ENCODE measurements at places on chromosomes 1 and 21. TPM values are rescaled to one million over a fixed set of nuclear protein-coding genes. Genes with fewer than 3 reads are reported as not detected.

DNA sequence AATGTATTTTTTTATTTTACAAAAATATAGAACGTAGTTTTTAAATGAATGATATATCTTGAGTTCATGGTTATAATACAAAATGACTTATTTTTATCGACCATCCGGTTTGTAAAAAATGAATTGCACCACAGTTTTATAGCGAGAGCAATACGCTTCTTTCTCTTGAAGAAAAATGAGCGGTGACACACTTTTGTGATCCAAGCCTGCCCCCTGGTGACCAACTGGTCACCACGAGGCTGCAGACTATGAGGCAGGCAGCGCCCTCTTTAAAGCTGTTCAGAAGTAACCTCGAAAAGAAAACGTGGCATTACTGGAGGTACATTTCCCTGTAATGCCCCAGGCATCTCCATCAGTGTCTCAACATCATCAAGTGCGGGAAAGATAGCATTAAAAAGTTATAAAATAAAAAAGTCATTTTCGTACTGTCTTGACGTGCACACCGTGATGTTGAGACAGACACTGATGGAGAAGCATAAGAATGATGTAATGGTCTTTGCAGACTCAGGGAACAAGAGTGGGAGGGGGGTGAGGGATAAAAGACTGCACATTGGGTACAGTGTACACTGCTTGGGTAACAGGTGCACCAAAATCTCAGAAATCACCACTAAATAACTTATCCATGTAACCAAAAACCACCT lies 734.2 kb upstream of the ADAMTS5 start:
- H3K36me3 ChIP-seq = no peaks in the 10 kb centered on the region
- no peaks in the 10 kb centered on the region for H3K4me1 ChIP-seq
- no peaks in the 10 kb centered on the region for H3K27me3 ChIP-seq
- no peak overlapping the region for H3K4me3 ChIP-seq
- H3K27ac ChIP-seq = no peak overlapping the region

- no peak overlapping the region for H3K27ac ChIP-seq
- H3K4me1 ChIP-seq = no peaks in the 10 kb centered on the region
- no peaks in the 10 kb centered on the region for H3K27me3 ChIP-seq
- DNase-seq = no peak
- no peak overlapping the region for H3K4me3 ChIP-seq
- H3K36me3 ChIP-seq = no peaks in the 10 kb centered on the region
Observed at GRCh38 chr1:151705753-151706463, 10.7 kb downstream of the CELF3 start.

DNA sequence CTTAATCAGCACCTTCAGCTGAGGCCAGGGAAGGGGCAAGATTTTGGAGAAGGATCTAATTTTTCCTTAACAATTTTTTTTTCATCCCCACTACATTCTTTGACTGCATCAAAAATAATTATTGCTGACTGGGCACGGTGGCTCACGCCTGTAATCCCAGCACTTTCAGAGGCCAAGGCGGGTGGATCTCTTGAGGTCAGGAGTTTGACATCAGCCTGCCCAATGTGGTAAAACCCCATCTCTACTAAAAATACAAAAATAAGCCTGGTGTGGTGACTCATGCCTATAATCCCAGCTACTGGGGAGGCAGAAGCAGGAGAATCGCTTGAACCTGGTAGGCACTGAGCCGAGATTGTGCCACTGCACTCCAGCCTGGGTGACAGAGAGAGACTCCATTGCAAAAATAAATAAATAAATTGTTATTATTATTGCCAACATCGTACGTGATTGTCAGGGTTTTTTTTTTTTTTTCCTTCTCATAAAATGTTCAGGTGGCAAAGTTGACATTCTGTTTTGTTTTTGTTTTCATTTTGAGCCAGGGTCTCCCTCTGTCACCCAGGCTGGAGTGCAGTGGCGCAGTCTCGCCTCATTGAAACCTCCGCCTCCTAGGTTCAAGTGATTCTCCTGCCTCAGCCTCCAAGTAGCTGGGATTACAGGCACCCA lies 37.3 kb upstream of the MORC3 start:
- H3K27ac ChIP-seq = no peak overlapping the region
- peaks cover 13% of the 10 kb centered on the region for H3K36me3 ChIP-seq
- DNase-seq = no peak
- no peak overlapping the region for H3K4me3 ChIP-seq

- no peak for DNase-seq
- no peak overlapping the region for H3K27ac ChIP-seq
- H3K4me3 ChIP-seq = no peak overlapping the region
- no peaks in the 10 kb centered on the region for H3K4me1 ChIP-seq
- H3K36me3 ChIP-seq = no peaks in the 10 kb centered on the region
Observed at GRCh38 chr1:46479744-46480350, 9.8 kb upstream of the DMBX1 start.

DNA sequence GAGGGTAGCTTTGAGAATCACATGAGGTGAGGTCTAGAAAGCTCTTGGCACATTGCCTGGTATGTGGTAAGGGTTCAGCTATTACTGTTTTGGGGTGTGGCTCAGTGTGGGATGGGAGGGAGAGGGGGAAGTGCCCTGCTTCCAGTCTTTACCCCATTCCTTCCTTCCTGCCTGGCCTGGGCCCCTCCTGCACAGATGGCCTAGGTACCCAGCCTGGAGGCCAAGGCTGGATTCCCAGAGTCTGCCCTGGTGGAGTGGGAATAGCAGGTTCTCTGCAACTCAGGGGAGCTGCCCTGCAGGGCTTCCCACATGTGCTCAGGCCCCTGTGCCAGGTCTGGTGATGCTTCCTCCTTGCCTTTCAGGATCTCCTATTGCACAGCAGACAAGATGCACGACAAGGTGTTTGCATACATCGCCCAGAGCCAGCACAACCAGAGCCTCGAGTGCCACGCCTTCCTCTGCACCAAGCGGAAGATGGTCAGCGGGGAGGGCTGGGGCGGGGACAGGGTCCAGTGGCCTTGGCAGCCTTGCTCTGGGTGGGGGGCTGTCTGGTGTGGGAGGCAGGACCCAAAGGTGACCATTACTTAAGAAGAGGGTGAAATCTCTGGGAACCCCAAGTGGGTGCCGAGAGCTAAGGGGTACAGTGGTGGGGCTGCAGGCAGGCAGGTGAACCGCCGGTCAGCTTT lies 13.5 kb downstream of the LDLRAP1 start:
- no peak overlapping the region for H3K27ac ChIP-seq
- H3K4me1 ChIP-seq = no peaks in the 10 kb centered on the region

DNA sequence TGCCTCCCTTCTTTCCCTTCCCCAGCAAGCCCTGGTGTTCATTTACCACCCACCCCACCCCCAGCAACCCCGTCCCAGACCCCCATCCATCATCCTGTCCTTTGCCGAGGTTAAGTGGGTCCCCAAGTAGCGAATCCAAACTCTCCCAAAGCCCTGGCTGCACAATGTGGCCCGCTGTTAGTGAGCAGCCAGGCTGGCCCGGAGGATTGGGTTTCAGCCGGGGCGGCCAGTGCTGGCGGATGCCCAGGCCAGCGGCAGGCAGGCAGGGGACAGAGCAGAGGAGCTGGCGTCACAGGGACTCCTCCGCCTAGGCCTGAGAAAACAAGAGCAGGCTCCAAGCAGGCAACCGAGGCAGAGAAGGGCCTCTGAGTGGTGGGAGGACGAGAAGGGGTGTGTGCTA lies 61.4 kb downstream of the EPHB2 start:
- no peaks in the 10 kb centered on the region for H3K36me3 ChIP-seq
- H3K27me3 ChIP-seq = no peaks in the 10 kb centered on the region
- no peak overlapping the region for H3K4me3 ChIP-seq
- H3K4me1 ChIP-seq = no peaks in the 10 kb centered on the region
- DNase-seq = no peak
- no peak overlapping the region for H3K27ac ChIP-seq

The SHISA4 gene
- total RNA-seq = 3.6 TPM

The LCE1A gene
- total RNA-seq = not detected

The LCE2B gene
- total RNA-seq = not detected
